ENCODE measurements at places on chromosomes 11 and 22.

DNA sequence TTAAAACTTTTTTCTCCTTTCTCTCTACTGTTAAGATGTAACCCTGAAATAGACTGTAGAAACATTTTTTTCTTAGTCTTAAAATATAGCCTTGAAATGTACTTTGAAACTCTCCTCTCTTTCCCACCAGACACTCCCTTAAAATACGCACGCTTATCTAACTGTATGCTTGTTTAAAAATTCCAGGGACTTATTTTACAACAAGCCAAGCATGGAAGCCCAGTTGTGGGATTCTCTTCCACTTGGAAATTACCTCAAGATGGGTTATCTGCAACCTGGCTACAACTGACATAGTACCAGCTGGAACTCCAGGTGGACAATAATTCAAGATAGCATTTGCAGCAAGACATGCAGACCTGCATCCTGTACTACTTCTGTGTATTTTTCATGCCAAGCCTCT lies 12.1 kb upstream of the CHORDC1 start:
- no peak for DNase-seq

DNA sequence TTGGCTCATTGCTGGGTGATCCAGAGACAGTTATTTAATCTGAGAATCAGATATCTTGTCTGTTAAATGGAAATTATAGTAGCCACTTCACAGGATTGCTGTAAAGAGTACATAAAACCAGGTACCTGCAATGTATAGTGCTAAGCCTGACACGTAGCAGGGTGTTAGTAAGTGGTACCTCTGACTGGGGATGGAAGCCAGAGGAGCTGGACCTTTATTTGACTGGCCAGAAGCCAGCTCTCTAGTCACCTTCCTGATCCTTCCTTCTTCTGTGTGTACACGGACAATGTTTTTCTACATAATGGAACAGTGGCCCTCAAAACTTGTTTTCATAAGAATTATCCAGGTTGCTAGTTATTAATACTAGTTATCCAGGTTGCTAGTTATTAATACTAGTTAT lies 25.5 kb upstream of the EHF start:
- DNase-seq: no peak

DNA sequence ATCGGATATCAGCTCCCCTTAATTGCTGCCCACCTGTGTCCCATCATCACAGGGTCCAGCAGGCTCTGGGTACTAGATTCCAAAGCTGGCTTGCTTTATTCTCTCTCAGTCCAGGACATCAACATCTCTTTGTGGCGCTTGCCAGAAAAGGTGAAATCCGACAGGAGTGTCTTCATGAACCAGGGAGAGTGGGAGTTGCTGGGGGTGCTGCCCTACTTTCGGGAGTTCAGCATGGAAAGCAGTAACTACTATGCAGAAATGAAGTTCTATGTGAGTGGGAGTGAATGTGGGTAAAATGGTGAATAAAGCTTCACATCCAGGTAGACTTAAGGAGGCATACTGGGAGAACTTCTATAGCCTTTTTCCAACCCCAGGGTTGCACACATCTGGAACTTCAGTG lies 11.0 kb downstream of the HTR3A start:
- DNase-seq: no peak

DNA sequence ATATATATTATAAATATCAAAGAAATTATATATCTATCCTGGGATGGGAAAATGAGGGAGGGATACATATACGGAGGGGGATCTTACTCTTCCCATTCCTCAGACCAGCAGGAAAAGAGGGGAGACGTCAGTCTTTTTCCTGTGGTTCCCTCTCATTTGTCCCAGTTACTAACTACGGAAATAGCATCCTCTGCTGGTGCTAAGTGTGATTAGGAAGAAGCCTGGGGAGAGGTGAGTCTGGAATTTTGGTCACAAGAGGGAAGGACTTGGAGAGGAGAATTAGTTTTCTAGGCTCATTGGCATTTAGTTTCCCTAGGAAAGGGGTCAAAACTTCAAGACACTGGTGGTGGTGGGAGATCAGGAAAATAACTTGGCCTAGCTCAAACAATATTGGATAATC lies 11.6 kb downstream of the MED19 start:
- DNase-seq: no peak

GRCh38 chr11:97610854-97611253 lies 1221.0 kb downstream of the JRKL start:
- no peak for DNase-seq

GRCh38 chr11:19728436-19728835 lies 15.8 kb downstream of the NAV2 start:
- DNase-seq: no peak

DNA sequence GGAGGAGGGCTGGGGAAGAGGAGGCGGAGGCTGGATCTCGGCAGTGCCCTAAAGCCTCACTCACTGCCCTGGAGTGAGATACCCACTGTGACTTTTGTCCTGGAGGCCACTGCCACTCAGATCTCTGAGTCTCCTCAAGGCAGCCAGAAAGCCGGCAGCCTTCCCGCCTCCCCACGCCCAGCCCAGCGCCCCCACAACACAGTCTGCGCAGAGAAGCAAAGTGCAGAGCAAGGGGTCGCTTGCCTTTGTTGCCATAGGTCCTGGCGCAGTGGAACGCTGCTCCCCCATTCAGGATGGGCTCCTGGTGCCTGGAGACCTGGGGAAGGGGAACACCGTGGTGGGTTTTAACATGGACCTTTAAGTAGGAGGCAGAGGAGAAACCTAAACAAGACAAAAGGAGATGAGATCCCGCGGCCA lies 17.6 kb downstream of the PATZ1 start:
- no peak for DNase-seq

- no peak for DNase-seq
These were observed 455.4 kb upstream of the CNTN5 start for GRCh38 chr11:98565311-98565710.

DNA sequence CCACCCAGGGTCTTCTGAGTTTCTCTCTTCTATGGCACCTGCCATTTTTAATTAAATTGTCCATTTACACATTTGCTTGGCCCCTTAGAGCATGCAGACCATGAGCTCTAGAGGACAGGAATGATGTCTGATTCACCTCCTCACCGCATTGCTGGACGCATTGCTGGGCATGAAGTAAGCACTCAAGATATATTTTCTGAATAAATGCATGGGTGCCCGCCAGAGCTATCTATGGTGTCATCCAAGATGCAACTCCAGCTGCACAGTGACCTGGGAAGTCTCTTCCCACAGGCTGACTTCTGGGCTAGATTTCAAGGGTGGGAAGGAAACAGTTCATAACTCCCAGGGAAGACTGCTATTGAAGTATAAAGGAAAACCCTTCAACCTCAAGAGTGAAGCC lies 66.6 kb upstream of the ASPHD2 start:
- no peak for DNase-seq

- no peak for DNase-seq
These were observed 678 bp upstream of the RANGAP1 start for GRCh38 chr22:41286639-41287091.

DNA sequence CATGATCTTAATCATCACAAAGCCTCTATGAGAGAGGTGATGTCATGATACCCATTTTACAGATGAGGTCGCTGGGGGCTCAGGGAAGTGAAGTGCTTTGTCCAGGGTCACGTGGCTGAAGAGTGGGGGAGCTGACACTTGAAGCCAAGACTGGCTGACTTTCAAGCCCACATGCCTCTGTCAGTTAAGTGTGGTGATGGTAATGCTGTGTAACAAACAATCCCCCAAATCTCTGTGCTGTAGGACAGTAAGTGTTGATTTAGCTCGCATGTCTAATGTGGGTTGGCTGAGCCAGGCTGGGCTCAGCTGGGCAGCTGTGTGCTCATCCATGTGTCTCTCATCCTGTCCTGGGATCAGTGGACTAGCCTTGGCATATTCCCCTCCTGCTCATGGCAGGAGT lies 87.1 kb upstream of the GRK3 start:
- no peak for DNase-seq

GRCh38 chr22:46537946-46538813 lies 760 bp upstream of the CELSR1 start:
- DNase-seq: no peak

Data from left cardiac atrium (tissue), 4 donors.